ENCODE measurements at places on chromosomes 2 and 18.

DNA sequence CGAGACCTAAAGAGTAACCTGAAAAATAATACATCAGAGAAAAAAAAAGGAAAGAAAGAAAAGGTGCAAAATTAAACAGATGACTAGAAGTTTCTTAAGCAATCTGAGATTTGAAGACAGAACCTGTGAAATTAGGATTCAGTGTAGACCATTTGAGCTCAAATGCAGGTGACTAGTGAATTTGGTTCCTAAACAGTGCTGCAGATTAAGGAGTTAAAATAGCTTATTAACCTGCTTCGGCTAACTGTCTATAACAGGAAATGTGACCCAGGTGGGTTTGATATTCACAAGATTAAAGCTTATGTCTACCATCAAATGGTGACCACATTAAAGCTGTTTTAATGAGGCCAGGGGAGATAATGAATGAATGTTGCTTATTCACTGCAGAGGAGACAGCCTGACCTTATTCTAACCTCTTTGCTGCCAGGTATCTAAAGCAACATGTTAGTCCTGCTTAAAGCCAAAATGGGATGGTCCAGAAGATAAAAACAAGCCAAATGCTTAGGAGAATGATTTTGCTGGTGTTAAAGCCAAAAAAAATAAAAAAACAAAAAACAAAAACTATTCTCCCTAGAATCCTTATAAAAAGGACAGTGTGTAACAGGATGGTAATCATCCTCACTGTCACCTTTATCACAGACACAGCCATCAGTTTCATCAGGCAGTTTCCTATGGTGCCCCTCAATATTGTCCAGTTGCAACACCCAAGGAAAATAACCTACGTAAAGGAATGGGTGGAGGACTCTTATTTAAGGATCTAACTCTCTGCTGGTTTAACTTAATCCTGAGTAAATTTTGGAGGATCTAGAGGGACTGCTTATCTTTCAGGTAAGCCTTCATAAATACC, 769.0 kb upstream of the ZEB2 start:
- DNase-seq, result no peak

DNA sequence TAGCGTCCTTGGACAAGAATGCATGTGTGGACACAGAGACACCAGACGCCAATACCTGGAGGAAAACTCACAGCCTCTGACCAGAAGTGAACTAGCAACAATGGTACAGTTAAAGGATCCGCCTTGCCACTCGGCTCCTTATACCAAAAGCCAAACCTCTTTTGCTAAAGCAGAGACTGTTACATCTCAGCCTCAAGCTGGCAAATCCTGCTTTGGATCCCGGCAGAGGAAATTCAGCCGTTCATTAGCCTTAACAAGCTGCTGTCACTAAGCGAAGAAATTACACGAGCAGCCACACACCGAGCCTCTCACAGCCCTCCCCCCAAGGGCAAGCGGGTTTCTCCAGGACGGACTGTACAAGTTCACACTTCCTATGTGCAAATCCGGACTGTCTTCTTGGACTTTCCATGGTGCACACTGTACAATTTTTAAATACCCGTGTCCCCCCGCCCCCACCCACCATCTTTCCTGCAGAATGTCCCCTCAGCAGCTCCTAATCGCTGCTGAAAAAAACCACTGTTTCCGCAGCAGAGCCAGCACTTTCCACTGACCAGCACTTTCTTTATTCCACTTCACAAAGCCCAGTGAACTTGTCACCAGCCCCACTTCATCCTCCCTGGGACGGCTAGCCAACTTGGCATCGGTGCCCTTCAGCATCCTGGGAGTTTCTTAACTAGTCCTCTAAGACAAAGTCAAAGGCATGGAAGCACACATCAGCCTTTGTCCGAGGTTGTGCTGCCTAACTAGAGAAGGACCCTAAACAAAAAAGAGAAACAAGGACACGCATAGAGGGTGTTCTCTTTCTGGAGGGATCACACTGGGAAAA, 1.5 kb downstream of the KLF7 start:
- no peak for DNase-seq

GRCh38 chr2:239272626-239273025, 128.2 kb downstream of the HDAC4 start:
- no peak for DNase-seq

- DNase-seq, result no peak
Measured at GRCh38 chr18:10060469-10060782, 146.6 kb downstream of the VAPA start.

- DNase-seq, result no peak
Measured at GRCh38 chr2:11580697-11581096, 46.9 kb downstream of the GREB1 start.

- DNase-seq, result no peak
Measured at GRCh38 chr2:134290358-134290757, 36.5 kb downstream of the MGAT5 start.

- no peak for DNase-seq
Measured at GRCh38 chr2:15311201-15311907, 249.8 kb downstream of the NBAS start.

- peak; percentile 65 for DNase-seq
Measured at GRCh38 chr2:148643998-148644882, at the start of gene EPC2. Gene EPC2, plus strand, starts transcription at chr2:148644751. Its CDS starts 267 bp downstream, at chr2:148645018.

DNA sequence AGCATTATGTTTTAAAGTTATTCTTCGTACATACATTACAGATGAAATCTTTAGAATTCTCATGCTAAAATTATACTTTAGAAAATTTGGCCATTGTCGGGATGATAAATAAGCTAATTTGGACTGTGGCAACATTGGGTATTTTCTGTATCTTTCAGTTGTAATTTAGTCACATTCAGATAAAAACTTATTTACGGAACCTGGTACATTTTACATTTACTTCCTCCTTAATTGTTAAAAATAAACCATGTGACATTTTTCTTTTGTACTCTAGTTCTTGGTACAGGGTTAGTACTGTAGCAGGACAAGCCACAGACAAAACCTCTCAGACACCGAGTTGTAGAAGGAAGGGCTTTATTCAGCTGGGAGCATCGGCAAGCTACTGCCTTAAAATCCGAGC, 4.2 kb downstream of the CNDP2 start:
- no peak for DNase-seq

GRCh38 chr2:46390036-46390435, 89.3 kb upstream of the TMEM247 start:
- no peak for DNase-seq

All from stimulated activated CD4-positive, alpha-beta T cell treated with anti-CD3 and anti-CD28 coated beads, Interleukin-1b, Interleukin-23, amount 100 ng/mL, for 1 hour (primary cell).